Stimulated activated CD8-positive, alpha-beta memory T cell treated with anti-CD3 and anti-CD28 coated beads, Interleukin-4, amount 100 ng/mL, for 4 hours (primary cell): ENCODE measurements at places on chromosomes 5 and 9.

DNA sequence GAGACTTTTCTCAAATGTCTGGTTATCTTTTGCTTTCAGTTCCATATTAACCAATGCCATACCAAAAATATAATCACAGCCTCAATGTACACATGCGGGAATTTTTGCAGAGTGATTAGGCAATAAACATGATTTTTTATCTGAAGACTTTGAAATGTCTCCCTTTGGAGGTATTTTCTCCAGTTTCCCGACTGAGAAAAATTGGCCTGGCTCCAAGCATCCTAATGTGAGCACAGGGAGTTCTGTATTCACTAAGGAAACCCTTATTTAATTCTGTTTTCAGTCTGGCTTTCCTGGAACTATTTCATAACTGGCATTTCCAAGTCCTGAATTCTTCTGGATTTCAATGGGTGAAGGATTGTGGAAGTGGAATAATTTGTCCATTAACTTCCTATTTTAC lies 8.5 kb downstream of the HCN1 start:
- no peak for DNase-seq

DNA sequence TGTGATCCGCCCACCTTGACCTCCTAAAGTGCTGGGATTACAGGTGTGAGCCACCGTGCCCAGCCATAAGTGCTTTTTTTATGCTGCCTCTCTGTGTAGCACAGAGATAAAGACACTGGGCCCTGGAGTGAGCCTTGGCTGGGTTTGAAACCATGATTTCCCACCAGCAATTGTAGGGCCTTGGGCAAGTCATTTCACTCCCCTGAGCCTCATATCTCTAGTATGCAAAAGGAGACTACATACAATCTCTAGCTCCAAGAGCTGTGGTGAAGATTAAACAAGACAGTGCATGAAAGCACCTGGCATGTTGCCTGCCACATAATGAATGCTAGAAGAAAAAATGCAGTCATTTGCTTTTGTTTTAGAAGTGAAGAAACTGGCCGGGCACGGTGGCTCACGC lies 3.9 kb downstream of the FABP6 start:
- no peak for DNase-seq

DNA sequence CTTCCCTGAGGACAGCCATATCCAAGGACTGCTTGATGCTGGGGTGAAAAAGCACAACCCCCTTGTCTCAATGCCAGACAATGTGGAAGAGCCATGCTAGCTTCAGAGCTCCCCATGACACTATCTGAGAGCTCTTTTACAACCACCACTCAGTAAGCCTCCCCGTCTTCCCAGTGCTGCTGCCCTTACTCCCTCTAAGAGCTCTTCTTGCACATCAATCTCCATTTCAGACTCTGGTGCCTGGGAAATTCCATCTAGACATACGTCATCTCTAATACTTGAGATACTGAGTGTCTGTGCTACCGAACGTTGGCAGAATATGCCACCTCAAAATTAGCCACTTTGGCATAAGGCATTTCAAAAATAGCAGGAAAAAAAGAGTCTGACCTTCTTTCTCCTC lies 94.5 kb downstream of the EDIL3 start:
- no peak for DNase-seq

- no peak for DNase-seq
Observed at GRCh38 chr9:27383524-27383923, 86.6 kb upstream of the EQTN start.

- no peak for DNase-seq
Observed at GRCh38 chr5:135162661-135163265, 128.7 kb upstream of the PITX1 start.

GRCh38 chr9:127196826-127197145 lies 67.8 kb upstream of the GARNL3 start:
- no peak for DNase-seq

- no peak for DNase-seq
Observed at GRCh38 chr9:138070815-138071214, 193.2 kb downstream of the CACNA1B start.

DNA sequence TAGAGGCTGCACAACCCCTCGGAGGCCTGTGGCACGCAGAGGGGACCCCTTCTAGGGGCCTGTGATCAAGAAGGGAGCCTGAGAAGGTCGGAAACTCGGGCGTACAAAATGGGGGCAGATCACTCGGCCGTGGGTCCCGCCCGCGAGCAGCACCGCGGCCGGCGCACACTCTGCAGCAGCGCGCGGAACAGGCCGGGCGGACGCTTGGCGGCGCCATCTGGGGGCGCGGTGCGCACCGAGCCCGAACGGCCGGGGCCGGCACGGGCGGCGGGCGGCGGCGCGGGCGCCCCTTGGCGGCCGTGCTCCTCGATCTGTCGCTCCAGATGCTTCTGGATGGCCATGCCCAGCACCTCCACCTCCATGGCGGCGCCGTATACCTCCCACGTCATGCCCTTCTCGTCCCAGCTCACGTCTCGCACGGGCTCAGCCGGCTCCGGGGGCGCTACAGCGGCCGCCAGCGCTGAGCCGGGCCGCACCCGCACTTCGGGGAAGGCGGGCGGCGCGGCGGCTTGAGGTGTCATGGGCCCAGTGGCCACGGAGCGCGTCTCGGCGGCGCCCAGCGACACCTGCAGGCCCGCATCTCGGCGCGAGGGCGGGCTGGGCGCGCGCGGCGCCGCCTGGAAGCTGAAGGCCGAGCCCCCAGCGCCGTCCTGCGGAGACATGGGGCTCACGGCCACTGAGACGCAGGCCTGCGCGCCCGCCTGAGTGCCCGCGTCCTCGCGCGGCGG lies 13.1 kb downstream of the GPRIN1 start:
- DNase-seq: no peak

GRCh38 chr5:68070591-68071281 lies 144.8 kb upstream of the PIK3R1 start:
- no peak for DNase-seq

- DNase-seq: no peak
Observed at GRCh38 chr5:87154191-87154590, 113.5 kb upstream of the RASA1 start.

DNA sequence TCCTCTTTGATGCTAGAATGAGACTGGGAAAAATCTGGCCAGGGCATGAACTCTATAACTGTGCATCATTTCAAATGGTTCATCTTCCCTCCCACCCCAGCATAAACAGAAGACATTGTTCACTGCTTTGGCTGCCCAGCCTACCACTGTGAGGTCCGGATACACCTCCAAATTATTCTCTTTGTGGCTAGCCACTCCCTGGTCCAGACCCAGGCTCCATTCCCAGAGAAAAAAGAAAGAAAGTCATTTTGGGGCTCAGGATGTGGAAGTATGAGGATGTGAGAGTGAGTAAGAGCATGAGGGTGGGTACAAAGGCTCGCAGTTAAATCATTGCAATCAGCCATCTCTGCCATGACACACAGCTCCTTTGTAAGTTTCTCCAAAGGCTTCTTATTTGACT lies 559.2 kb downstream of the PSAT1 start:
- DNase-seq: no peak

GRCh38 chr9:120869726-120870125 lies 7.3 kb downstream of the PHF19 start:
- DNase-seq: no peak
